ENCODE measurements at places on chromosomes 2 and 18.

DNA sequence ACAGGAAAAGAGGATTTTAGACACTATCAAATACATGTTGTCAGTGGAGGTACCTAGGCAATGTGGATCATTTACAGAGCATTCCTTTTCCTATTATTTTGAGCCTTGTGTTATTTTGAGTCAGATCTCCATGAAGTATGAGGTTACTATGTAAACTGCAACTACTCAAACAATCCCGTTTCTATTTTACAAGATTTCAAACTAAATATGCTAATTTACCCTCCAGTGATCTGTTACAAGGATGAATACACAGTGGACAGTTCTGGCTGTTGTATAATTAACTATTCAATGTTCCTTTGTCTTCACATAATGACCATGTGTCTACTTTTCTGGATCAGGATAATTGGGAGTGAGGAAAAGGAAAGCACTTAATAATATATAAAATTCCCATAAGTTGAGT is 4.6 kb downstream of the HOXD1 start:
- DNase-seq, result no peak

- no peak for DNase-seq
Observed at GRCh38 chr18:62061821-62062478, 124.9 kb downstream of the PIGN start.

GRCh38 chr18:58098706-58099105 is 54.7 kb downstream of the NEDD4L start:
- no peak for DNase-seq

DNA sequence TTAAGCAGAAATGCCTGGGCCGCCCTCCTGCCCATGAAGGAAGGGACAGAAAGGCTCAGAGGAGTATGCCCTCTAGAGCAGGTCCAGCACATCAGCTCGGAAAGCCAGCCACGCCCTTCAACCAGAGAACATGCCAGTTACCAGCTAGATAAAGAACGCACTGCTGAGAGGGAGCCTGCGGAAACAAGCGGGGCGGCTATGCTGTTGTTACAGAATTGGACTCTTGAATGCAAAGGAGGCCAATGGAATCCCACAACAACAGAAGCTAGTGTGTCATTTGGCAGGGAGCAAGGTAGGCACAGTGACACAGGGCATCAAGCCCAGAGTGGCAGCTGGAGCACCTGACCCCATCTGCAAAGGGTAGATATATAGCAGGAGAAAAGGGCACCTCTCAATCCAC is 242.9 kb upstream of the ID2 start:
- DNase-seq, result no peak

DNA sequence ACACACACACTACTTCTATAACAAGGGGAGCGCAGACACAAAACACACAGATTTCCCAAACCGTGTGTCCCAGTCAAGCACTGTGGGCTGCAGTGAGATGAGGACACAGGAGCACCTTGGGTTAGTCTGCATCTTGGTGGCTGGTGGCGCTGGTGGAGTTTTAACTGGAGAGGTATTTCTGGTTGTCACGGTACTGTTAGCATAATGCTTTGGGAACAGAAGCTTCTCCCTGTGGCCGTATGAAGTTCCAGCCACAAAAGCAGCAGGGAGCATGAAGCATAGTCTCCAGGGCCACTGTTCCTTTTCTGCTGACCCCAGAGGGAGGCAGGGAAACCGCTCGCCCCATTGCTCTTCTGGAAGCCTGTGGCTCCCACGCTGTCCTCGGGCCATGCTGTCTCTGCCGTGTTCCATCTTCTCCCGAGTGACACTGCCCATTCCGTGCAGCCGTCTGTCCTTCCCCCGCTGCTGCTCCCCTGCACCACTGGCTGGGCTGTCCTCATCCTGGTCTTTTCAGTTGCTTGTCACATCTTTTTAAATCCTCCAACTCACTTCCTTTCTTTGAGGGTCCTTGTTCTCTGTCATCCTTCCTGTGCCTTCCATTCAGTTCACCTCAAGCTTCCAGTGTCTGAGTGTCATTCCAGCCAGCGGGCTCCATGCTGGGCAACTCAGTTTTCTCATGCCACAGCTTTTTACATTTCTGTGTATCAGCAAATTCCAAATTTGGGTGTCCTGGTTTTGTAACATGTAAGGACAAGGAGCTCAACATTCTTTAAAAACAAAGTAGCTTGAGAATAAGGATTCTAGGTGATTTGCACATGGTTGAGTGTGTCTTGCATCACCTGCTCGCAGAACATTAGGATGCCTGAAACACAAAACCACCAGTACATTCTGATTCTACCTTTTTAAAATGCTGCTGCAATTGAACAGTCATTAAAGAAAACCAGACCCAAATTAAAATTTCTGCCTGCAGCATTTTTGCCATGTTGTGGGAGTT is 125.0 kb downstream of the MTCL1 start:
- DNase-seq, result no peak

- no peak for DNase-seq
Observed at GRCh38 chr2:198518935-198519334, 714.5 kb downstream of the PLCL1 start.

DNA sequence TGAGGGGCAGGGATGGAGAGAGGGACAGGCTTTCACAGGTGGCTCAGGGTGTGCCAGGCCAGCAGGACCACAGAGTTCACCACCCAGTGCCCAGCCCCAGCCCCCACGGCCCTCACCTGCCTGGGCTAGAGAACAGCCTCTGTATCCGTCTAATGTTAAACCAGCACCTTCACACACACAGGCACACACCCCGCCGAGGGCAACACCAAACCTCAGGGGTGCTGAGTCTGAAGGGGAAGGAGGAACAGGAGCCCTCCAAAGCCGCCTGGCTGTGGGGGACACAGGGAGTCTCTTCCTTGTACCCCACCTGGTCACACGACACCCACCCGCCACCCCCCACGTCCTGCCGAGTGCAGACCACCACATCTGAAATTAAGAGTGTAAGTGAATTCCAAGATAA is 205.8 kb upstream of the SALL3 start:
- DNase-seq, result no peak

- DNase-seq, result no peak
Observed at GRCh38 chr2:160375037-160375436, 118.6 kb downstream of the RBMS1 start.
